B cell (primary cell): ENCODE measurements at places on chromosomes 13 and 19. TPM values are rescaled to one million over a fixed set of nuclear protein-coding genes. Genes with fewer than 3 reads are reported as not detected.

The ZFP82 gene
- polyA plus RNA-seq: 4.7 and 7.7 TPM in 2 replicates

The PGPEP1 gene
- polyA plus RNA-seq: 16.3 and 20.9 TPM in 2 replicates

The UBE2L5 gene
- 0.16 TPM in 2 replicates for polyA plus RNA-seq

The IL17D gene
- 0.09 TPM in 1 of 2 replicates, not detected in the other for polyA plus RNA-seq

The ZBTB7A gene
- 19.4 and 24.8 TPM in 2 replicates for polyA plus RNA-seq

GRCh38 chr19:53872762-53873161 is 5.1 kb downstream of the MYADM start:
- no peak for DNase-seq
- H3K4me1 ChIP-seq: peaks cover 69% of the 10 kb centered on the region
- no peaks in the 10 kb centered on the region for H3K27me3 ChIP-seq

GRCh38 chr13:31053091-31053490 is 108.6 kb downstream of the HSPH1 start:
- H3K4me3 ChIP-seq: no peak overlapping the region
- H3K4me1 ChIP-seq: no peaks in the 10 kb centered on the region
- H3K27ac ChIP-seq: no peak overlapping the region
- DNase-seq: no peak
- no peaks in the 10 kb centered on the region for H3K36me3 ChIP-seq

- H3K36me3 ChIP-seq: no peaks in the 10 kb centered on the region
- no peak overlapping the region for H3K4me3 ChIP-seq
- no peak overlapping the region for H3K27ac ChIP-seq
- H3K4me1 ChIP-seq: no peaks in the 10 kb centered on the region
- DNase-seq: peak; percentile 26
These were observed 15.2 kb upstream of the SUPT20H start for GRCh38 chr13:37074703-37075102.

DNA sequence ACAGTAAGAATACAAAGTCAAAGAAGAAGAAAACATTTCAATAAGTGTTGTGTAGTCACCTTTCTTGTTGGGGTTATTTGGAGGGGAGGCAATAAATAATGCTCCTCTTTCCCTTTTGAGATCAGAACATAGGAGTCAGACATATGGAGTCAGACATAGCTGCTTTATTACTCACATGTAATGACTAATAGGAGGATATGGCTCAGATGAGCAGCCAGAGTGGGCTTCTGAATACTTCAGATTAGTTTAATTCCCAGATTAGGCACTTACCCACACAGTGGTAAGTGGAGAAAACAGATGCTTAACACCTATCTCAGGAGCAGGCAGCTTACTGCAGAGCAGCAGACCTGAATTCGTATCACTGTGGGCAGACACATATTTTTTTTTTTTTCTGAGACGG is 31.7 kb upstream of the C1QTNF9B start:
- H3K27me3 ChIP-seq: peaks cover under 1% of the 10 kb centered on the region
- no peaks in the 10 kb centered on the region for H3K36me3 ChIP-seq
- no peaks in the 10 kb centered on the region for H3K4me1 ChIP-seq
- no peak for DNase-seq
- no peak overlapping the region for H3K4me3 ChIP-seq
- no peak overlapping the region for H3K27ac ChIP-seq

GRCh38 chr13:105019073-105019472 is 1516.4 kb downstream of the EFNB2 start:
- H3K4me1 ChIP-seq: no peaks in the 10 kb centered on the region
- no peak for DNase-seq
- H3K27ac ChIP-seq: no peak overlapping the region
- no peaks in the 10 kb centered on the region for H3K36me3 ChIP-seq
- H3K4me3 ChIP-seq: no peak overlapping the region
- H3K27me3 ChIP-seq: no peaks in the 10 kb centered on the region

- no peaks in the 10 kb centered on the region for H3K36me3 ChIP-seq
- no peaks in the 10 kb centered on the region for H3K4me1 ChIP-seq
- no peaks in the 10 kb centered on the region for H3K27me3 ChIP-seq
- no peak overlapping the region for H3K27ac ChIP-seq
- DNase-seq: no peak
- no peak overlapping the region for H3K4me3 ChIP-seq
These were observed 412.2 kb upstream of the TSHZ3 start for GRCh38 chr19:31761281-31761913.

DNA sequence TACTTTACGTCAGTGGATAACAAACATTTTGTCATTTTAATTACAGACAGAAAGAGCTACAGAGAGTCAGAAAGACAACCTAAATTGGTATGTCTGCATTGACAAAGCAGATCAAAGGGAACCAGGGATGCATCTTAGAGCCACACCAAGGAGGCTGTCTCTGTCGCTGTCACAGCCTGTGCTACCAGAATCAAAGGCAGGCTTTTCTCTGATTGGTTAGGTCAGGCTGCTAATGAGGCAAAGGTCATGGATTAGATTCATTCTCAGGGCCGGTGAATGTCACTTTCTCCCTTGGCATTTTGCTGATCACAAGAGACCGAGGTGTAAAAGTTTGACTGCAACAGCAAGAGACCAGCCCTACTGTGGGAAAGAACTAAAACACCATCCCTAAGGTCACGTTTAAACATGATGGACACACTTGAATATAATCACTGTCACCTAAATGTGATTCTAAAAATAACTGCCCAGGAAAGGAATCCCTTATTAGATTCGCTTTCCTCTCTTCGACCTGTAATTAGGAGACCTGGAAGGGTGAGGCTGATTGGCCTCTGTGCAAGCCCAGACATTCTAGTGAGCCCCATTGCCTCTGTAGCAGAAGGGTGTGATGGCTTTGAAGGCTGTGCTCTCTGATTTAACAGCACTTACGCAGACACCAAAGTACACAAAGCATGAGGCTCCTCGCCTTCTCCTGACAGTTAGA is 314.4 kb upstream of the NBEA start:
- H3K36me3 ChIP-seq: no peaks in the 10 kb centered on the region
- H3K4me3 ChIP-seq: no peak overlapping the region
- DNase-seq: no peak
- H3K27ac ChIP-seq: no peak overlapping the region
- no peaks in the 10 kb centered on the region for H3K4me1 ChIP-seq

- H3K36me3 ChIP-seq: no peaks in the 10 kb centered on the region
- H3K4me3 ChIP-seq: no peak overlapping the region
- H3K4me1 ChIP-seq: no peaks in the 10 kb centered on the region
- no peak for DNase-seq
- no peak overlapping the region for H3K27ac ChIP-seq
These were observed 1690.7 kb downstream of the SLITRK5 start for GRCh38 chr13:89361909-89362308.

GRCh38 chr13:27122036-27122435 is 49.6 kb downstream of the USP12 start:
- H3K4me1 ChIP-seq: peaks cover 9% of the 10 kb centered on the region
- no peak overlapping the region for H3K27ac ChIP-seq
- DNase-seq: no peak
- no peak overlapping the region for H3K4me3 ChIP-seq
- H3K27me3 ChIP-seq: no peaks in the 10 kb centered on the region

GRCh38 chr19:57406516-57407123 is 4.3 kb upstream of the ZNF17 start:
- H3K27me3 ChIP-seq: no peaks in the 10 kb centered on the region
- no peak overlapping the region for H3K4me3 ChIP-seq
- DNase-seq: peak; percentile 78
- H3K27ac ChIP-seq: no peak overlapping the region

GRCh38 chr13:106145997-106146864 is 389.2 kb downstream of the EFNB2 start:
- H3K27ac ChIP-seq: no peak overlapping the region
- H3K4me1 ChIP-seq: no peaks in the 10 kb centered on the region
- no peaks in the 10 kb centered on the region for H3K36me3 ChIP-seq
- no peak overlapping the region for H3K4me3 ChIP-seq
- DNase-seq: no peak
- H3K27me3 ChIP-seq: no peaks in the 10 kb centered on the region

- no peaks in the 10 kb centered on the region for H3K27me3 ChIP-seq
- no peak overlapping the region for H3K27ac ChIP-seq
- no peak for DNase-seq
- H3K4me3 ChIP-seq: no peak overlapping the region
- no peaks in the 10 kb centered on the region for H3K4me1 ChIP-seq
These were observed 71.9 kb downstream of the TRPC4 start for GRCh38 chr13:37797631-37798030.

DNA sequence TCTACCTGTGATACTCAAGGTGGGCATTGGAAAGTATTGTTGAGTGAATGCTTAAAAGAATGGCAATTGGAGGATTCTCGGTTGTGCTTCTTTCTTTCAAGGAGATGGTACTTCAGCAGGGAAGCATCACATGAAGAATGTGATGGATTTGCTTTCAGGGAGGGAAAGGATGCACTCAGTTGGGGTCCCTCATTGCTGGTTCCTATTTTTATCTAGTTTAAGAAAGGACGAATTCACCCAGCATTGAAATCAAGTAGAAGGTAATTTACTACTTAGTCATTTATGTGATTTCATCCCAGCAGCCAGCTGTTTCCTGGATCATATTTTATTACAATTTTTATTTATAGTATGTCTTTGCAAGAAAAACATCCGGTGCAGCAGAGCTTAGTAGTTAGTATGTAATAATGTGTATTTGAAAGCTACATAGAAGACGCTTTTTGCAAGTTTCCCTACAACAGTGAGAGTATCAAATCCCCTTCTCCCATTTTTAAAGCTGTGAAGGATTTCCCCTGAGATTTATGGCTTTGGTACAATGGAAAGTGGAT is 417.9 kb downstream of the GPC5 start:
- DNase-seq: no peak
- H3K4me1 ChIP-seq: no peaks in the 10 kb centered on the region
- no peaks in the 10 kb centered on the region for H3K36me3 ChIP-seq
- H3K4me3 ChIP-seq: no peak overlapping the region

- no peak overlapping the region for H3K4me3 ChIP-seq
- H3K4me1 ChIP-seq: peaks cover 3% of the 10 kb centered on the region
These were observed 126.3 kb downstream of the STK24 start for GRCh38 chr13:98450539-98451111.

- H3K27ac ChIP-seq: no peak overlapping the region
- H3K4me3 ChIP-seq: no peak overlapping the region
- no peaks in the 10 kb centered on the region for H3K4me1 ChIP-seq
- H3K27me3 ChIP-seq: no peaks in the 10 kb centered on the region
These were observed 74.2 kb downstream of the TUBGCP3 start for GRCh38 chr13:112513761-112514160.

- no peaks in the 10 kb centered on the region for H3K36me3 ChIP-seq
- H3K27ac ChIP-seq: no peak overlapping the region
- no peak overlapping the region for H3K4me3 ChIP-seq
- no peaks in the 10 kb centered on the region for H3K27me3 ChIP-seq
- no peak for DNase-seq
- no peaks in the 10 kb centered on the region for H3K4me1 ChIP-seq
These were observed 51.1 kb downstream of the TNFRSF19 start for GRCh38 chr13:23621316-23621645.

- no peak overlapping the region for H3K4me3 ChIP-seq
- no peaks in the 10 kb centered on the region for H3K27me3 ChIP-seq
- H3K36me3 ChIP-seq: no peaks in the 10 kb centered on the region
- peak overlapping the region; percentile 54 for H3K27ac ChIP-seq
These were observed 1.3 kb upstream of the C3 start for GRCh38 chr19:6721773-6722172.

GRCh38 chr13:66313413-66313812 is 916.7 kb downstream of the PCDH9 start:
- no peaks in the 10 kb centered on the region for H3K27me3 ChIP-seq
- H3K36me3 ChIP-seq: no peaks in the 10 kb centered on the region
- DNase-seq: no peak
- H3K27ac ChIP-seq: no peak overlapping the region
- no peaks in the 10 kb centered on the region for H3K4me1 ChIP-seq
- H3K4me3 ChIP-seq: no peak overlapping the region

DNA sequence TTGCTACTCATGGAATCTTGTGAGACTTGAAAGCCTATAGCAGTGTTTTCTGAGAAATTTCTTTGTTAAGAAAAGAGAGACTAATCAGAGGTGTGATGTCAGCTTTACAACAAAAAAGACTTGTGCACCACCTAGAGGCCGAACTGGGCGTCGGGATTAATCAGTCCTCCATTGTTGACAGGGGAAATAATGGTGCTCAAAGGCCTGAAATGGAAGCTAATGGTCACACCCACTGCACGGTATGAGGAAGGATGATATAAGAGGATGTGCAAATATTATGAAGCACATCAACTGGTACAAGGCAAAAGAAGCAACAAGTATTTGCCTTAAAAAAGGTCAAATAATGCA is 480.2 kb upstream of the MIR17HG start:
- no peaks in the 10 kb centered on the region for H3K27me3 ChIP-seq

- no peak overlapping the region for H3K27ac ChIP-seq
- H3K4me3 ChIP-seq: no peak overlapping the region
- DNase-seq: no peak
These were observed 7.4 kb upstream of the ZNRF4 start for GRCh38 chr19:5447700-5448311.

DNA sequence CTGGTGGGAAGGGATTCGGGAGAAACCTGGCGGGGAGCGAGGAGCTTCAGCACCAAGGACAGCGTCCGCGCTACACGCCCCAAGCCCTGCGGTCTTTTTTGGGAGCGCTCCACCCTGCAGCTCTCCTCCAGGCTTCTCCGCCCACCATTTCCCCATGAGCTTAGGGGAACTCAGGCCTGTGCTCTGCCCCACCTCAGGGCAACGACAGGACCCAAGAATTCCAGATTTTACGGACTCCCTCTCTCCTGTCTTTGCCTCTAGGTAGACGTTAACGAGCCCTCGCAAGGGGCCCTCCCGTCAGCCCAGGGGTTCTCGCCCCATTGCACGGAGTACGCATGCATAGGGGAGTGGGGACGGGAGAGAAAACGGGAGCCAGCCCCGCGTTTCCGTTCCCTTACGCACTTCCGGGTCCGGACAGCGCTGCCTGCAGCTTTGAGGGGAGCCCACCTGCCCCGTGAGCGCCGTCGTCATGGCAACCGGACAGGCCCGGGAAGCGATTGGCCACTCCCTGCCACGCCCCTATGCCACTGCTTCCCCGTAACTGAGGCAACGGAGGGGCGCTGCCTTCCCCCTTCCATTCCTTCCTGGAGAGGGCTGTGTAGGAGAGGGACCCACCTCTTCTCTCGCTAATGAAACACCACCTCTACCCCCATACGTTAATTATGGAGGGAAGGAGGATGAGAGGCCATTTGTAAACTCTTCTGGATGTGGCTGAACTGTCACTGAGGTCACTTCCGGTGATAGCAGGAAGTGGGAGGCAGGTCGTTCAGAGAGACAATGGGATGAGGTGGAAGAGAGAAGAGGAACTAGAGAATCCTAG is 20.8 kb downstream of the NOVA2 start:
- peak; percentile 53 for DNase-seq
- H3K4me3 ChIP-seq: peak overlapping the region; percentile 44
- no peak overlapping the region for H3K27ac ChIP-seq
- H3K4me1 ChIP-seq: peaks cover 11% of the 10 kb centered on the region
